NCI-H446 (cell line): ENCODE measurements at places on chromosomes 16 and 17.

- no peak for DNase-seq
Measured at GRCh38 chr16:48479955-48480354, 94.7 kb upstream of the SIAH1 start.

DNA sequence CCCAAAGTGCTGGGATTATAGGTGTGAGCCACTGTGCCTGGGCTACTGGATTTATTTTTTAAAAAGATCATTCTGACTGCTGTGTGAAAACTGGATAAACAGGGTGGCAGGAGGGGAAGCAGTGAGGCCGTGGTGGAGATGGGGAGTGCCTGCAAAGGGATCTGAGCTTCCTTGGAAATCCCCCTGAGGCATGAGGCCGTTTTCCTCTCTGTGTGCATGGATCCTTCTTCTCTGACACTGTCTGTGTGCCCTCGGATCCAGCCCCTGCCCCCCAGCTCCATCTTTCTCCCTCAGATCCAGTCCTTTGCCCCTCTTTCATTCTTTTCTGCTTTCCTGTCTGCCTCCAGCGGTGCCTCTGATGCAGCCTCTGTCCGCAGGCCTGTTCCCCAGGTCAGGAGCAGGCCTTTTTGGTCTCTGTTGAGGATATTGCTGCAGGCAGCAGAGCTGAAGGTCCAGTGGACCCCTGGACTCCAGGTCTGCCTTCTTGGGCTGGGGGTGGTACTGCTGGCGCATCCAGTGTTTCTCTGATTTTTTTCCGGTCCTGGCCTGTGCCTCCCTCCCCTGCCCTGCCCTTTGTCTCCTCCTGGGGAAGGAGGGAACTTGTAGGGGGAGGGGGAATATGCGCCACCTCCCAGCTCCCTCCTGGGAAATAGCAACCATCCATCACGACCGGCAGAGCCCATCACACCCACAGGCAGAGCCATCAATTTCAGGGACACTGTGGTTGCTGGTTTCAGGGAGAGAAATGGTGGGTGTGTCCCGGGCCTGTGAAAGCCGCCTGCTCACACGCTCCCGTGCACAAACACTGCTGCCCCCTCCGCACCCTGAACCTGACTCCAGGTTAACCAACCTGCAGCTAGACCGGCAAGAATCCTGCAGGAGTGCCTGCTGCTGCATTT lies 17.0 kb downstream of the MGAT5B start:
- no peak for DNase-seq

DNA sequence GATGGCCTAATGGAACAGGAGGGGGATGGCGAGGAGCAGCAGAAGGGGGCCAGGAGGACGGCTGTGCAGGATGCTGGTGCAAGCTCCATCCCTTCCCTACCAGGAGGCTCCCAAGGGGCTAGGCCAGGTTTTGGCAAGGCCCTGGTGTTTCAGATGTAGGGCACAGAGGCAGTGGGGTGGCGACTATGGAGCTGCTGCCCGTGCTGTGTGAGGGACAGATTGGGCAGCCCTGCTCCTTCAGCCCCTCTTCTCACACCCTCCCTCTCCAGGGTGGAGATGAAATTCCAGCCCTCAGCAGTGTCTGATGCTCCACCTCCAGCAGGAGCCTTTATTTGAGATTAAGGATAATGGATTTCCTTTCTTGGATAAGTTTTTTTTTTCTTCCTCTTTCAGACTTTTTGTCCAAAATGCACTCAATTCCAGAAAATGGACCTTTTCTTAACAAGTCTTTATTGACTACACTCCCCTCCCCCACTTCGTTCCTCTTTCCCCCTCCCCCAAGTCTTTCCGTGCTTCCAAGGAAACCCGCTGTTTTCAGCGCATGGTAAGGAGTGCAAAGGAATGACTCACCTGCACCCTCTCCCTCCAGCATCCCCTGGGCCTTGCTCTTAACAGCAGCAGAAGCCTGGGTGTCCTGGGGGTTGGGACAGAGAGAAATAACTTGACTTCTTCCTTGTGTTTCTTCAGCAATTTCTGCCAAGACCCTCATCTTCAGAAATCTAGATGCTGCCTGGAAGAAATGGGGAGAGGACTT lies 95.2 kb downstream of the CCDC182 start:
- DNase-seq, result no peak

- DNase-seq, result no peak
Measured at GRCh38 chr17:7347630-7348477, 4.1 kb upstream of the KCTD11 start.

DNA sequence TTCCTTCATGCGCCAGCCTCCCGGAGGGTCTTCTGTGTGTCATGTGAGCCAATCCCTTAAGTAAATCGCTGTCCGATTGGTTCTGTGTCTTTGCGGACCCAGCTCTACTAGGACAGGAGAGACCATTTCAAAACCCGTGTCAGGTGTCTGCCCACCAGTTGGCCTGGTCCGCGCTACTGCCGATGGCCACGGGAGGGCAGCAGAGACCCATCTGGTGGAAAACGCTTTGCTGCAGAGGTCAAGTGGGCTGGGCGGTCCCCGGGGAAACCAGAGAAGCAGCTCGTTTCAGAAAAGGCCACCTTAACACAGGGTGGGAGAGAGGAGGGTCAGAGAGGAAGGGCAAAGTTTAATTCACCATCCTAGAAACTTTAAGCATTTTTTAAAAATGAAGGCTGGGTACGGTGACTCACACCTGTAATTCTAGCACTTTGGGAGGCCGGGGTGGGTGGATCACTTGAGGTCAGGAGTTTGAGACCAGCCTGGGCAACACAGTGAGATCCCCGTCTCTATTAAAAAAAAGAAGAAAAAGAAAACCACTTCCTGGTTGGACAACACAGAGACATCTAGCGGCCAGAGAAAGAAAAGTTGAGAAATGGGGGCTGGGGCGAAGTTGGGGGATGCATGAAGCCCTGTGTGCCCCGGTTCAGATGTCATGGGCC lies 2.8 kb upstream of the CIBAR2 start:
- no peak for DNase-seq

GRCh38 chr16:81576696-81577095 lies 132.1 kb downstream of the CMIP start:
- DNase-seq, result no peak

DNA sequence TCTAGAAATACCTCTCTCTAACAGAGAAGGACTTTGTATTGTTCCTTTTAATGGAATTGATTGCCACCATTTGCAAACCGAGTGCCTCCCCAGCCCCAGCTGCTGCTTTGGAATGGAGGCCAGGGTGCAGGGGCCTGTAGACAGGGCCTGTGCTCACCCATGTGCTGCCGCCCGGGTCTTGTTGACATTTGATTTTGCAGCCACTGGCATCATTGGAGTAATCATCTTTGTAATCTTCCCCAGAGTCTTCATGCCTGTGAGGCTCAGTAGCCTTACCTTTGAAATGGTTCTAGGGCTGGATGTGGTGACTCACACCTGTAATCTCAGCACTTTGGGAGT lies 119.8 kb downstream of the CLEC16A start:
- no peak for DNase-seq

DNA sequence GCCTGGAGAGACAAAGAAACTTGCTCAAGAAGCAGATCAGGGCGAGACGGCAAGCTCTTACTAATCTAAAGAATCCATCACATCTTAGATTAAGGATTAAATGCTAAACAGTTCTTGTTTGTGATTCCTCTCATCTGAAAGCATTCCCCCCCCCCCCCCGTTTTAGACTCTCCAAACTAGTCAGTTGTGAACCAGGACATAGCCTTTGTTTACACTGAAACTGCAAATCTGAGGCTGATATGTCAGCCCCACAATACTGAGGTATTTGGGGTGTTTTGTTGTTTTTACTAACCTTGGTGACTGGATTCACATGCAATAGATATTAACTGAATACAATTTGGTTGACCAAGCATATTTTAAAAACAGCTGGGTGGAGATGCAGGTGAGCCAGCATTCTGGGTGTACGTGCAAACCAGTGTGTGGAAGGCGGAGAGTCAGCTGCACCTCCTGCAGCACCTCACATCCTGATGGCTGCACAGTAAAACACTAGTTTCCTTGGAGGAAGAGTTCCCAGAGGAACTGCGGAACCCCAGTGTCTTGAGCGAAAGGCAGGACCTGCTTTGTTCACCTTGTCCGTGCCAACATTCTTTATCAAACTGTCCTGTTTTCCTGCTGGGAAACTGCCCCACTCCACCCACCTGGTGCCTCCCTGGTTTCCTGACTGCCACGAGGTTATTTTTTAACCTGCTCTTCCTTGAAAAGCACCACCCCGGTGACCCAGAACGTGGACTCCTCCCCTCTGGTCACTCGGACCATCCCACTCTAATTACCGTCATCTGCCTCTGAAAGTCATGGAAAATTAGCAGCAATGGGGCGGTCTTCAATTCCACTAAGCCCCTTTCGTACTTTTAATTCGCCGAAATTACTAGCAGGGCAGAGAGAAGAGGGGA lies 1.2 kb upstream of the YPEL2 start:
- DNase-seq, result no peak

DNA sequence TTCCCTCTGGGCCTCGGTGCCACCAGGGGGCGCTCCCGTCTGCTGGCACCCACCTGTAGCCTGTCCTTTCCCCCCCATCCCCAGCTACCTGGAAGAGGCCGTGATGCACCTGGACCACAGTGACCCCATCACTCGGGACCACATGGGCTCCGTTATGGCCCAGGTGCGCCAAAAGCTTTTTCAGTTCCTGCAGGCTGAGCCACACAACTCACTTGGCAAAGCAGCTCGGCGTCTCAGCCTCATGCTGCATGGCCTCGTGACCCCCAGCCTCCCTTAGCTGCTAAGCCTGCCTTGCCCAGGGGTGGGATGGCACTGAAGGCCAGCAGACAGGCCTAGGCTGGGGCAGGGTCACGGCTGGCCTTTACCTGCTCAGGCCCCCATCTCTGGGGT lies 818 bp upstream of the NRN1L start:
- no peak for DNase-seq

DNA sequence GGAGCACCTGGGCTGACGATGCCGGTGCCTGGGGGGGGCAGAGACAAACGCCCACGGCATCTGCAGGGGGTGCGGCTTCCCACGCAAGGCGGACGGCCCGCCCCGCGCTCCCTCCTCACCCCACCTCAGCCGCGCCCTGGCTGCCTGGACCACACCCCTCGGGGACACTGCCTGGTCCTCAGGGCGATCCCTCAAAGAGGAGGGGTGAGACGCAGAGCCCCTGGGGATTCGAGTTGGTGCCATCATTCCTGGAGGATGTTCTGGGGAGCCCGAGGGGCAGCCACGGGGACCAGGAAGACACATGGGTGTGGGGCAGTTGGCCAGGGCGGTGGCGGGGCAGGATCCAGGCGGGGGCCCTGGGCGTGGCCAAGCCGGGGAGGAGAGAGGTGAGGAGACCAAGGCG lies 3.9 kb downstream of the IGFALS start:
- DNase-seq, result no peak

GRCh38 chr17:21194226-21194625 lies 19.7 kb downstream of the TMEM11 start:
- no peak for DNase-seq

GRCh38 chr17:42421136-42421506 lies 1.9 kb downstream of the CAVIN1 start:
- no peak for DNase-seq
